ENCODE measurements at places on chromosomes 7 and 10. TPM values are rescaled to one million over a fixed set of nuclear protein-coding genes. Genes with fewer than 3 reads are reported as not detected.

DNA sequence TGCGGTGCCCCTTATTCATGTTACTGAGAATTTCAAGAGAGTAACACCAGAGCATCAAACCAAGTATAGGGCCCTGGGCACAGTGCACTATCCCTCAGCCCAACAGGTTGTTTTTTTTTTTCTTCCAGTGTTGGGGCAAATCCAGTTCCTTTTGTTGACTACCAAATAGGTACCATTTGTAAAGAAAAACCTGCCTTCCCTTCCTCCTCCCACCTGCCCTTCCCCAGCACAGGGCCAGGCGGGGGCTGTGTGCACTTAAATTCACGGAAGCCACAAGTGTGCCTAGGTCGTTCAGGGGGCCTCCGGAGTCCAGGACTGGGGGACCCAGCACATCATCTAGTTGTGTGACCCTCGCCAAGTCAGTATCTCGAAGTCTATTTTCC lies 595 bp upstream of the SFXN4 start:
- no peak for DNase-seq

DNA sequence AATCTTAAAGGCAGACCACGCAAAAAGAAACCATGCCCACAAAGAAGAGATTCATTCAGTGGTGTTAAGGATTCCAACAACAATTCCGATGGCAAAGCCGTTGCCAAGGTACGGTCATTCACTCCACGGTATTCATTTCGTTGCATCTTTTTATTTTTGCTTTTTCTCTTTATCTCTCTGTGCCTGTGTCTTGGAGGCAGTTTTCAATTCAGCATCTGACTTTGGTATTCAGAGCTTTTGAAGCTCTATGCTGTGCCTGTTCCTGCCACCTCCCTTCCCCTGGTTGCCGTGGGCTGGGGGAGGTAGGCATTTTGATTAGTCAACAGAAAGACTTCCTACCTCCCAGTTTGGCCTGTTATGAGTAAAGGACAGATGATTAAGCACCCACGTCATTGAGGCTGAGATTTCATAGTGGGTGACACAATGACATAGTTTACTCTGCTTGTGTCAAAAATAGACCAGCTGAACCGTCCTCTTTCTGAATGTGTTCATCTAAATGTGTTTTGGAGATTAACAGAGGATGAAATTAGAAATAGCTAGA lies 149.5 kb downstream of the ARID5B start:
- DNase-seq: peak; percentile 25

DNA sequence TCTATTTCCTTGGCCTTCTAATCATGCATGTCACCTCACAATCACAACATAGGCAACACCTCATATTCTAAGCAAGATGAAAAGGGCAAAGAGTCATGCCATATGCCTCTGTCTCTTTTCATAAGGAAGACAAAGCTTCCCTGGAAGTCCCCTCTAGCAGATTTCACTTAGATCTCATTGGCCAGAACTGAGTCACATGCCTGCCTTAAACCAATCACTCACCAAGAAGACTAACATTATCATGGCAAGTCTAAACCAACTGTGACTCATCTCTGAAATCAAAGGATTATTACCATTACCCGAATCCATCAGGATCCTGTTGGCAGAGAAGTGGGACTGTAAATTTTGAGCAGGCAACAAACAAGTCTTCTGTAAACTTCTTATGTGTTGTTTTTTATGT lies 27.8 kb downstream of the CAV1 start:
- no peak for DNase-seq

GRCh38 chr7:42831006-42831717 lies 80.7 kb downstream of the C7orf25 start:
- DNase-seq: no peak

DNA sequence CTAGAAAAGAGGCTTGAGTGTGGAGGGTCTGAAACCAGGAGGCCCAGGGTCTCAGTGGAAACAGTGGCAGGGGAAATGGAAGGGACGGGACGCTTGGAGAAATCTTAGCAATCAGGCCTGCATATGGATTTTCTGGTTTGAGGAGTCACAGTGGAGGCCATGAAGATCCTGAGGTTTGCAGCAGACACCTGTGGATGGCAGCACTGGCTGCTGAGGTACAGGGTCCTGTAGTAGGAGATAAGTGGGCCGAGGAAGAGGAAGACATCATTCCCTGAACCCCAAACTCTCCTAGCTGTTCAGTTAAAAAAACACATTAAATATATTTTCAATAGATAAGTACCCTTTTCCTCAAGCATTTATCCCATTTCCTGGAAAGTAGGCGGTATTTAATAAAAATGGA lies 208.8 kb upstream of the IGFBP3 start:
- DNase-seq: no peak

The ADAMTS14 gene
- total RNA-seq: 0.16 TPM

The CDHR1 gene
- 1.2 TPM for total RNA-seq

DNA sequence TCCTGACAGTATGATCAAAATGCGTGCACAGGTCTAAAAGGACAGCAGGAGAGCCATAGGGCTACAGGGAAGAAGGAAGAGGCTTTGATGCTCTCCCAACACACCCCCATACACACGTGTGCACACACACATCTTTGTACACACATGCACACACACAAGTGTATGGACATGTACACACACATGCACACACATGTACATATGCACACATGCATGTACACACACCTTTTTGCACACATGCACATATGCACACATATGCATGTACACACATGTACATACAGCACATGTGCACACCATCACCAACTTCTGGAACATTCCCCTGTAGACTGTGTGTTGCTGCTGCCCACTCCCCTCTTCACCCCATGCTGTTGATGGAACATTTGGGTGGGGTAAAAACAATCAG lies 255.6 kb upstream of the CTBP2 start:
- DNase-seq: no peak

- DNase-seq: no peak
Observed at GRCh38 chr7:65731562-65732035, 141.3 kb upstream of the VKORC1L1 start.

DNA sequence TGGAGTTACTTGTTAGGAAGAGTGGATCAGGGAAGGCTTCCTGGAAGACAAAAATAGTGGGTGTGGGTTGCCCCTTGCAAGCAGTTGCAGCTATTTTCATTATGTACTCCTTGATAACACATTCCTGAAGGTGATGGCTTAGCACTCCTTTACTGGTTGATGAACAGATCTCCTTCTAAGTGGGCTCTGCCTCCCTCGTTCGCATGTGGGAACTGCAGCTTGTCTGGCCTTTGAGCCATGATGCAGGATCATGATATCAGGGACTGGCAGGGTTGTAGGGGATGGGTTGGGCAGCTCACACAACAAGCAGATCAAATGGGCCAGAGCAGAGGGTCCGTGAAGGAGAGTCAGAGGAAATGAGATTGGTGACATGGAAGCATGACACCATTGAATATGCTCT lies 28.8 kb upstream of the LRRC4 start:
- DNase-seq: no peak

The ADIRF gene
- not detected for total RNA-seq

The CTNNA3 gene
- 1.7 TPM for total RNA-seq

GRCh38 chr10:51162002-51162401 lies 87.7 kb downstream of the PRKG1 start:
- no peak for DNase-seq

DNA sequence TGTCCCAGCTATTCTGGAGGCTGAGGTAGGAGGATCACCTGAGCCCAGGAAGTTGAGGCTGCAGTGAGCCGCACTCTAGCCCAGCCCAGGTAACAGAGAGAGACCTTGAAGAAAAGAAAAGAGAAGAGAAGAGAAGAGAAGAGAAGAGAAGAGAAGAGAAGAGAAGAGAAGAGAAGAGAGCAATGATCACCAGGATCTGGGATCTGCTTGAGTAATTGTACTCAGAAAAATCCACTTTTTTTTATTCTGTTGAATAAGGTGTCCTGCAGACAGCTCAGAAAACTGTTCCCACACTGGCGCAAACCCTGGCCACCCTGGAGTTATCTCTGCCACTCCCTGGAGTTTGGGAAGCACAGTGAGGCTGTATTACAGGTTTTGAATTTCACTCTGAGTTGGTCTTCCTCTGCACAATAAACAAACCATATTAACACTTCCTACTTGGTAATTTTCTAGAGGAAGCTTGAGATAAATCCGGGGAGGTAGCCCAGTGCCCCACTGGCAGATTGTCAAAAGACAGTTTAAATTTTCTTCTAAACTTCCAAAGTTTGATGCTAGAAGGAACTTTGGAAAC lies 9.6 kb upstream of the OAT start:
- no peak for DNase-seq

- DNase-seq: peak; percentile 83
Observed at GRCh38 chr7:86600506-86601290, 43.0 kb upstream of the GRM3 start.

DNA sequence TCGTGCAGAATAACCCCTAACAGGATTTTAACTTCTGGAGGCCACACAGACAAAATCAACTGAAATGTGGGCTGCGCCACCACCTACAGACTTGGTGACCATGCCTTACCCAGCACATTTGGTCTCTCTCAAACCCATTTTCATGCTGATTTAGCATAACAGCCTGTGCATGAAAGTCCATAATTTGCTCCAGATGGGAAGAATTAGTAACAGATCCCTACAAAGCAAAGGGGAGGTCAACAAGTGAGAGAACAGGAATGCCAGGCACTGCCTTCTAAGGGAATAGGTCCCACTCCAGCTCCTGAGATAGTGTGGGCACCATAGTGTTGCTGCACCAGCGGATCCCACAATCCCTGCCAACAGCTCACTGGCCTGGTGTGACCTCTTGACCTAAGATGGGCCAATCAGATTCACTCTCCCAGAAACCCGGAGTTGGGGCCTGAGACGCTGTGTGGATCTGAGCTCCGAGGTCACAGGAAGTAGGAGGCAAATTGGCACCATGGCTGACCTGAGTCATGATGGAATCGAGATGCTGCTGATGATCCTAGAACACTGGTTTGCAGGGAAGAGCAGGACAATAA lies 32.4 kb downstream of the SLIT1 start:
- DNase-seq: no peak

GRCh38 chr10:34575882-34576281 lies 239.2 kb downstream of the PARD3 start:
- DNase-seq: no peak
